ENCODE measurements at places on chromosomes 7 and 10.

DNA sequence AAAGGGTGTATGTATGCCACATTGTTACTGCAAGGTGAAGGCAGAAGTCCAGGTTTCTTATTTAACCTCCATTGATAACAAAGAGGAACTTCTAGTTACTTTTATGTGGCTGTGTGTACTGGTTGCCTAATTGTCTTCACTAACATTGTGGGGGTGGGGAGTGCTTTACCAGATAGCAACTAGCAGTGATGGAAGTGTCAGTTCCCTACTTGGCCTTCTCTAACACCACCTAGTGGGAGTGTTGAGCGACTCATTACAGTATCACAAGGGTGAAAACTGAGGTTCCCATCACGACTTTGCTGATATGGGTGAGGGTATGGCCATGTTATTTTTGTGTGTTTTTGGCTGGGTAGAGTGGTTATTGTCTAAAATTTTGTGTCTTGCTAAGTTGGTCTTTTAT lies 274.4 kb downstream of the THSD7A start:
- no peak for DNase-seq

DNA sequence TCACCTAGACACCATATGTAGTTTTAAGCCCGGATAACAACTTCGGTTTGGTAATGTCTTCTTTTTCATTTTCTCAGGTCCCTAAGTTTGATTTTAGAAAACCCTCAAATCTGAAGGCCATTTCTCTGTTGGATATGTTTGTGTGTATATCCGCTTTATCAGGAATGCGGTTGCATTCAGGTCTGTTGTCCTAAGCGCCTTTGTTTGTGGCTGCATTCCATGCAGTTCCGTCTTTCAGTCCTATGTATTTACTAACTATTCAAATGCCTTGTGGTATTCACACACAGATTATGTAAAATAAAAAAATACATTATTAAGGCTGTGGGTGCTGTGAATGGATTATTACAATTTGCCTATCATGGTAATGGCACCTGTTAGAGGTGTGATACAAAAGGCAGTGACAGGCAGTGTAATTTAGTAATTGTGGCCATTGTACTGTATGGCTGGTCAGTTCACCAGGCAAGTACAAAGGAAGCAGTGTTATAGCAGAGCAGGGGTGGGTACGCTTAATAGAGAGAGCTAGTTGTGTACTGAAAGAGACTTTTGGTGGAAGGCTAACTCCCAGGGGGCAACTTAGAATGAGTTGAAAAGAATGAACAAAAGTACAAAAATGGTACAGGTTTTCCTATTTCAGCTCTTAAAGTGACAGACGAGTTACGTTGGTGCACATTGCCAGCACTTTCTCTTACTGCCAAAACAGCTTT lies 136.4 kb downstream of the VTI1A start:
- DNase-seq, result no peak

GRCh38 chr7:8365499-8366110 lies 67.8 kb upstream of the NXPH1 start:
- peak; percentile 9 for DNase-seq

- no peak for DNase-seq
Measured at GRCh38 chr7:135181261-135181928, 10.9 kb upstream of the CYREN start.

DNA sequence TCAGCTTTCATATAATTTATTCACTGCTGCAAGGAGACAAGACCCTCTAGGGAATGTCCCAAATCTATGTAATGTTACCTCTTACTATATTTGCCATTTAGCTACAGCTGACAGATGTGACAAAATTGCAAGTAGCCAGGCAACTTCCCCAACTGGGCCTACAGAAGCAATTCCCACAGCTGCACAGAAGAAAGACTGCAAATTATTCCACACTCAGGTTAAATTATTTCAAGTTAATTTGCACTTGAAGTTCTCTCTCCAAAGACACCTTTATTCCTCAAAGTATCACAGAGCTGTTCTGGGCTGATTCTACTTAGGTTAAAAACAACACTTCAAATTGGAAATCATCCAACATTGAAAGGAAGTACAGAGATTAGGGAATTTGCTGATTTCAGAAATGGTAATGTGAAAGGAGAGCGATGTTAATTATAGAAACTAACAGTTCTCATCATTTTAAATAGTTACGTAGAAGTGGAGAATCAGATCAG lies 133.6 kb downstream of the THSD7A start:
- no peak for DNase-seq

DNA sequence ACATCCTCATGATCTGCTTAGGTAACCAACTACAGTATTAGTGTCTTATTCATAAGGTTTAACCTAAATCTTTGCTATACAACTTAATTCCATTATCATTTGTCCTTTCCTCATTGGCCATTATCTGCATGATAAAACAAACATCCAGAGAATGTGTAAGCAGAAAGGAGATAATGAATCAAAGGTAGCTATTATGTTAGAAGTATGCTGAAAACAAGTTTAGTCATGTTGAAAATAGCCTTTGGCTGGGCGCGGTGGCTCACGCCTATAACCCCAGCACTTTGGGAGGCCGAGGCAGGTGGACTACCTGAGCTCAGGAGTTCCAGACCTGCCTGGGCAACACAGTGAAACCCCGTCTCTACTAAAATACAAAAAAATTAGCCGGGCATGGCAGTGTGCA lies 78.2 kb downstream of the NT5C2 start:
- no peak for DNase-seq

GRCh38 chr7:6160191-6160623 lies 112.2 kb downstream of the CYTH3 start:
- DNase-seq, result no peak

- DNase-seq, result no peak
Measured at GRCh38 chr7:23105086-23105643, 420 bp upstream of the KLHL7 start.

- no peak for DNase-seq
Measured at GRCh38 chr10:88042160-88043100, 179.0 kb downstream of the PTEN start.

- no peak for DNase-seq
Measured at GRCh38 chr10:111944331-111944730, 239.2 kb downstream of the GPAM start.

DNA sequence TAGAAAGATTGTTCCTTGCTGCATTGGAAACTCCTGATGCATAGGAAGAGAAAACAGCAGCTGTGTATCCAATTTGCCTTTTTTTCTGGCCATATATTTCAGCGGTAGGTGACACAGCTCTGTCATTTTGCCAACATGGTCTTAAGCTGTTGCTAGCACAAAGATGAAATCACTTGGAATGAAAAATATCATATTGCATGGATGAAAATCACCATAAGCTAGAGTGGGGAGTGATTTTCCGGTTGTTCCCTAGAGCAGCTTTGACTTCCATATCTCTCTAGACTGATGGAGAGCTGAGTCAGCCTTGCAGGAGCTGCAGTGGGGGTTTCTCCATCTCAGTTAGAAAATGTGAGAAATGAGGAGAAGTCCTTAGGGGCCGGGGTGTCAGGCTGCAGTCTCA lies 38.3 kb upstream of the BTBD16 start:
- DNase-seq, result no peak

- DNase-seq, result no peak
Measured at GRCh38 chr7:142733271-142733670, 16.0 kb upstream of the PRSS1 start.

- DNase-seq, result peak; percentile 58
Measured at GRCh38 chr7:80385508-80385907, 126.4 kb downstream of the GNAT3 start.

- DNase-seq, result no peak
Measured at GRCh38 chr10:78339251-78339650, 305.6 kb downstream of the RPS24 start.

GRCh38 chr7:90165724-90166123 lies 11.5 kb downstream of the STEAP1 start:
- no peak for DNase-seq

DNA sequence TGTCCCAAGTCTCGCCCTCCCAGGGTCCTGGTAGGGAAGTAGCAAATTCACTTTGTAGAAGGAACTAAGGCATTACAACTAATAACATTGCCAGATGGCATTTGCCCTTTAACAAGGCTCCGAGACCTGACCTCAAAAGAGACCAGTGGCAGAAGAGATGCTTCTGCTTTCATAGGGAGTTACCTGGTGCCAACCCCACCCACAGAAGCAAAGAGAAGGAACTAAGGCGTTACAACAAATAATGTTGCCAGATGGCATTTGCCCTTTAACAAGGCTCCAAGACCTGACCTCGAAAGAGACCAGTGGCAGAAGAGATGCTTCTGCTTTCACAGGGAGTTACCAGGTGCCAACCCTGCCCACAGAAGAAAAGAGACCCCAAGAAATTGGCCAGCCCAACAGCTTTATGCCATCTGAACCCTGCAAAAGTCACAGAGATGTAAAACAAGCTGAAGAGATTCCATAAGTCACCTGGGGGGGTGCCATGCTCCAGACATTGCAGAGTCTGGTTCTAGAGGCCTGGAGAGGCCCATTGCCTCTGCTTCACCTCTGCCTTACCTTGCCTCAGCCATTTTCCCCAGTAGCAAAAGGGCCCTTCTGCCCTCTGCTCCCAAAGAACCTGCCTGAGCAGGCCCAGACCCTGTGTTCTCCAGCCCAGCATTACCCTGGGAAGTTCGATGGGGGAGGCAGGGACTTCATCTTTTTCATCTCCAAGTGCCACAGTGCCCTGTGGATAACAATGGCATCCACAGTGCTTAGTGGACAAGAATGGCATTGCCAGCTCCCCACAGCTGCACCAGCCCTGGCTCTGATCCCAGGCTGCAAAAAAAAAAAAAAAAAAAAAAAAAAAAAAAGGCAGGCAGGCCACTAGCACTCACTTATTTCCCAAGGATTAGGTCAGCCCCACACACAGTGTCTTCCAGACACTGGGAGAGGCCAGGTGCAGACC lies 179.5 kb upstream of the PLXNA4 start:
- no peak for DNase-seq

DNA sequence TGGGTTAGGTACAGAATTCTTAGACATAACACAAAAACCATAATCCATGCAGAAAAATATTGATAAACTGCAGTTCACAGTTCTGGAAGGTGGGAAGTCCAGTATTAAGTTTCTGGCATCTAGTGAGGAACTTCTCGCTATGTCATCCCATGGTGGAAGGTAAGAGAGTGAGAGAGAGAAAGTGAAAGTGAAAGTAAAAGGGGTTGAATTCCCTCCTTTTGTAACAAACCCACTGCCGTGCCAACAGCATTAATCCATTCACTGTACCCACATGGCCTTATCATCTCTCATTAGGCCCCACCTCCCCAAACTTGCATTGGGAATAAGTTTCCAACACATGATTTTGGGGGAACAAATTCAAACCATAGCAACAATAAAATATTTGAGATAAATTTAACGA lies 17.1 kb downstream of the ZNF485 start:
- no peak for DNase-seq

DNA sequence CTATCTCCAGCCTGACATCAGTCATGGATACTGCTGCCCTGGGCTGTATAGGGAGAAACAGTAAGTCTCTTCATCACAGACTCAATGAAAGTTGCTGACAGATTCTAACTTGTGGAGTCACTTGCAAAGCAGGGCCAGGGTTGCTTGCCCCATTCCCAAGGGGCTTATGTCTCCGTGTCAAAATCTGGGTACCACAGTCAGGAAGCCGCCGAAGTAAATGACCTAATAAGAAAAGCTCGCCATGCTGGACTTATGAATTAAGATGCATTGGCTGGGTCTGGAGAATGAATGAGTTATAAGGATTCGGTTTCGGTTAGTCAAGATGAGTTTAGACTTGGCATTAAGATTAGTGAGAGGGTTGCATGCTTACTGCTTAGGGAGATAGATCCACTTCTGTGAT lies 10.8 kb upstream of the OR6V1 start:
- no peak for DNase-seq

GRCh38 chr7:91345449-91345848 lies 81.2 kb downstream of the FZD1 start:
- DNase-seq, result no peak

- DNase-seq, result no peak
Measured at GRCh38 chr10:16916496-16916895, 99.3 kb upstream of the RSU1 start.

GRCh38 chr7:8214244-8214824 lies 47.6 kb downstream of the ICA1 start:
- no peak for DNase-seq

DNA sequence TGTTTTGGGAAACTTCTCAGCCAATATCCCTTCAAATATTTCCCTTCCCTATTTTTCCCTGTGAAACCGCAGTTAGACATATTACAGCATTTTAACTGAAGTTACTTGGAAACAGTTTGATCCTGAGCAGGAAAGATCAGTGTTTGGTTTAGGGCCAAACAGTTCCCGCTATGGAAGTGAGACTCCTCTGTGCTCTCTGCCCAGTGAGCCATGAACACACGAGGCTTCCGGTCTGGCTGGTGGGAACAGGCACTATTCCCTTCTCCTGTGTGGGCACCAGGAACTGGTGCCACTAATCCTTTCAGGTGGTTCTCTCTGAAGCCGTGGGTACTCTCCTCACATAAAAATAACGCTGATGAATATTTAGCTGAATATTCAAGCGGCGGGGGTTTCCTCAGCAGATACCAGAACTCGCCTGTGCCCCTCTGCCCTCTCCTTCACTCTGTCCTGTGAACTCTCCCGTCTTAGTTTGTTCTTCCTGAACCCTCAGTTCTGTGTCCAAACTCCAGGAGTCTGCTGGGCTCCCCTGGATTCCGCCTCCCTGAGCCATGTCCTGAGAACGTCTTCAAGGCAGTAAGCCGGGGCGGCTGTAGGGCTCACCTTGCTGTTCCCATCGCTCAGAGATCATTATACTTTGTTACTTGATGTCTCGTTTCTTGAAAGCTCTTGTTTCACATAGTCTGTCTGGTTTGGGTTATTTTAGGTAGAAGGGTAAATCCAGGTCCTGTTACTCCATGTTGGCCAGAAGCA lies 25.7 kb downstream of the FOXL3 start:
- no peak for DNase-seq

DNA sequence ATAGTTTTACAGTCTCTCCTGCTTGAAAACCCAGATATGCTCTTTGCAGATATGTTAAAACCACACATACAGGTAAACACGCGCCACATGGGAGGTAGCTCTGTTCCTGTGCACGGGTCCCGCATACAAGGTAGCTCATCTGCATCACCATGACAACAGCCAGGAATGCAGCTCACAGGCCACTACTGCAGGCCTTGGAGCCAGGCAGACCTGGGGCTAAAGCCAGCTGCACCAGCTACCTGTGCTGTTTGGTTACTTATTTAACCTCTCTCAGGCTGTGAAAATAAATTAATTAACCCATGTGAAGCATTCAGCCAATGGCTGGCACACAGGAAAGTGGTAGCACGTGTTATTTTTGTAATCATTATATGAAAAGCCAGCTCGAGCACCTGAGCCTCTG lies 428.3 kb downstream of the TNS3 start:
- DNase-seq, result no peak

- DNase-seq, result no peak
Measured at GRCh38 chr7:75931680-75932079, 16.7 kb downstream of the POR start.

GRCh38 chr7:131302876-131303707 lies 24.6 kb upstream of the MKLN1 start:
- no peak for DNase-seq
